ENCODE measurements at places on chromosomes 6 and 20.

DNA sequence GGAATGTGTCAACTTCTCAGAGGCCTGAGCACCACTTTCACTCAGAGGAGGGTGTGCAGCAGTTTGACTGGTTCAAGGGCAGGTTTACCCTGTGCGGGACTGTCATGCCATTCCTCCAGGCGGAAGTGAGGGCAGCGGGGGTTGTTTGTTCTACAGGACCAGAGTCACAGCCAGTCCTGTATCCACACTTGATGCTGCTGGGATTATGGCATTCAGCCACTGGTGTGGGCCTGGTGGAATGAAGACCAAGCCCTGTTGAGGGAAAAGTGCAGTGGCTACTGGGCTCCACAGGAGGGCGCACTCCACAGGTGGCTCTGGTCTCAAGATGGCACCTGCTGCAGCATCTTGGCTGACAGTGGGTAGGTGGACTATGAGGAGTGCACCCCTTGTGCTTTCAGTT lies 14.8 kb downstream of the SEMG2 start:
- no peak for DNase-seq

DNA sequence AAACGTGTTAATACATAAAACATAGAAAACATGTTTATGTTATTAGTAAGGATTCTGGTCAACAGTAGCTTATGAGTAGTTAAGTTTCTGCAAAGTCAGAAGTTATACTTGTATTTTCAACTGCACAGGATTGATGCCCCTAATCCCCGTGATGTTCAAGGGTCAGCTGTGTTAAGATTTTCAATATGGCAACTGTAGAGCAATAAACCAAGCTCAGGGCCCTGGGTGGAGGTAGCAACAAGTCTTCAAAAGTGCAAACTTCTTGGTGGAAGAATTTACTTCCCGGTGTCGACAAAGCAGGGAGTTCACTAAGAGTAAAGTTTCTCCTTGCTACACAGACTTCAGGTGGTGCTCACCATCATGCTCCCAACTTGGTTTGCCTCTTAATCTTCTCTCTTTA lies 4.1 kb upstream of the BCAS1 start:
- DNase-seq: no peak

- no peak for DNase-seq
Observed at GRCh38 chr6:139765825-139766285, 391.4 kb upstream of the CITED2 start.

GRCh38 chr20:45266977-45267376 lies 12.6 kb upstream of the SLPI start:
- DNase-seq: no peak

GRCh38 chr6:3882431-3882830 lies 33.3 kb downstream of the FAM50B start:
- DNase-seq: no peak

DNA sequence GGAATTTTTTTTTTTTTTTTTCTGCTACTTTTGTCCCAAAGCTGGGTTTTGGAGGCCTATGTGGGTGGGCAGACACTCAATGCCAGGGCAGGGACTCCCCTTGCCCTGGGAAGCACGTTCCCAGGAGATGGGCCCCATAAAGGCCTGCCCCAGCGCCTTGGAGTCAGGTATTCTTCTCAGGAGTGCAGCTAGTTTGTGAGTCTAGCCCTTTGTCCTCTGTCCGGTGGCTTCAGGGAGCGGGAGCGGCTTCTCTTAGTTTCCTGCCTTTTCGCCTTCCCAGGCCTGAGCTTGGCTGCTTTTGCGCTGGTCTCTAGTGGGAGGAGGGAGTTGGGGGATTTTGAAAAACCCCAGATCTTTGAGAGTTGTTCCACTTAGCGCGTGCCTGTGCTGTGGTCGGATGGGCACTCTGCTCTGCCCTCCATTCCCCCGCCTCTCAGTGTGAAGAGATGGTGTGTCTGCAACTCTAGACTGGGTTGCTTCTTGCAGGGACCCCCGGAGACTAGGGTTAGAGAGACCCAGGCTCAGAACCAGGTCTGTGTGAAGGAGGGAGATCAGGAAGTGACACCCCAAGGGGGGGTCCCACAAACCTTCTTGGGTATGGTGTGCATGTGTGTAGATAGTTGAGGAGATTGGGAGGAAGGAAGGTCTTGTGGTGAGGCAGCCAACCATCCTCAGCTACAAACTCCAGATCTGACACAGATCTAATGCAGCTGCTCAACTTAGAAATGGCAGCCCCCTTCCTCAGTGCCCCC lies 1.3 kb downstream of the PLCG1 start:
- DNase-seq: no peak

- no peak for DNase-seq
Observed at GRCh38 chr20:12086359-12086758, 168.7 kb downstream of the BTBD3 start.

- DNase-seq: no peak
Observed at GRCh38 chr6:33720998-33721397, 9.5 kb upstream of the UQCC2 start.

DNA sequence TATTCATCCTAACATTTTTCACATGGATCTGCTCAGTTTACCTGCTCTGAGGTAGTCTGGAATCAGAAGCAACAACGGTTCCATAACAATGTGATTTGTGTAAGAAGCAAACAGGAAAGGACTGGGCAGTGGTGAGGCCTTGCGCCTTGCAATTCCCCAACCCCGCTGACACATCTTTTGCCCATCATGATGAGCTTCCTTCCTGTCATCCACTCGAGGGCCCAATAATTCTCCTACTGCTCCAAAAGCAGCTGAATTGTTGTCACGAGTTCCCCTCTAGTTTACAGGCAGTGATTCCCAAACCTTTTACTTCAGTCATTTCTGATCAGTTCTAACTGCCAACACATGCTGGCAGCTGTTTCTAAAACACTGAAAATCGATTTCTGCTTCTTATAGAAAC lies 22.9 kb downstream of the STX7 start:
- no peak for DNase-seq

DNA sequence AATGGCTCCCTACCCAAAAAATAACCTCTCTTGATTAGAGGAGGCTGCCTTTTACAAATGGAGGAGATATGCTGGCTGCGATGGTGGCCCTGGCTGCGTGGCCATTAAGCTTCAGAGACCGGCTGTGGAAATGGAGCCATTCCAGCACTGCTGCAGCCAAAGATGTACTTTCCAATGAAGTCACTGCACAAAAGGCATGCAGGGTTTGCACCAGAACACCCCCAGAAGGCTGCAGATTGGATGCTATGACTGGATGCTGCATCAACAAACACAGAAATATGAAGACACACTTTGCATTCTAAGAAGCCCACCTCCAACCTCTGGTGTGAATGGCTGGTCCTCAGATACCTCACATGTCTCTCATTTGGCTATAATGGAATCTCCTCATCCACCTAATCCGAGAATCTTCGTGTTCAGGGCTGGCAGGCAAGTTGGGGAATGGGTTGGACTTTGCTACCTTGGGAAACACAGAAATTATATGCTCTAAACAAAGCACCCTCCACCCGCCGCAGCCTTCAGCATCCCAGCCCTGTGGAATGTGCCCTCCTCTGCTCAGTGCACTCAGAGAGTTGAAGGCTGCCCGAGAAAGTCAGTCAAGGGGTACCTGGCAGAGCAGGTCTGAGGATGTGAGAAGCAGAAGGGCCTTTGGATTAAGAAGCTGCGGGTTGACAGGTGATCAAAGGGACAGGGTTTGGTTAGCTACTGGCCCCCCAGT lies 35.3 kb downstream of the APCDD1L start:
- DNase-seq: no peak

- no peak for DNase-seq
Observed at GRCh38 chr20:36411861-36412454, 105.8 kb downstream of the DLGAP4 start.

DNA sequence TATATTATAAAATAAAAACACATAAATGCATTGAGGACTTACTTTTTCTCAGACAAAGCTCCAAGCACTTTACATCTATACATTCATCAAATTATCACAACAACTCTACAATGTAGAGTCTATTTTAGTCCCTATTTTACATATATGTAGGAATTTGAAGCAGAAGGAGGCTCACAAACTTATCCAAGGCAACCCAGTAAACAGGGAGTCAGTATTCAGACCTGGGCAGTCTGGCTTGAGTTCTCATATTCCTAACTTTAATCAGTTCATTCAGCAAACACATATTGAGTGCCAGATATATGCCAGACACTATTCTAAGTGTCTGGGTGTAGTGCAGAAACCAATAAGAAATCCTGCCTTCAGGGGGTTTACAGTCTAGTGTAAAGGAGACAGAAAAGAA lies 129.2 kb downstream of the C6orf58 start:
- no peak for DNase-seq

DNA sequence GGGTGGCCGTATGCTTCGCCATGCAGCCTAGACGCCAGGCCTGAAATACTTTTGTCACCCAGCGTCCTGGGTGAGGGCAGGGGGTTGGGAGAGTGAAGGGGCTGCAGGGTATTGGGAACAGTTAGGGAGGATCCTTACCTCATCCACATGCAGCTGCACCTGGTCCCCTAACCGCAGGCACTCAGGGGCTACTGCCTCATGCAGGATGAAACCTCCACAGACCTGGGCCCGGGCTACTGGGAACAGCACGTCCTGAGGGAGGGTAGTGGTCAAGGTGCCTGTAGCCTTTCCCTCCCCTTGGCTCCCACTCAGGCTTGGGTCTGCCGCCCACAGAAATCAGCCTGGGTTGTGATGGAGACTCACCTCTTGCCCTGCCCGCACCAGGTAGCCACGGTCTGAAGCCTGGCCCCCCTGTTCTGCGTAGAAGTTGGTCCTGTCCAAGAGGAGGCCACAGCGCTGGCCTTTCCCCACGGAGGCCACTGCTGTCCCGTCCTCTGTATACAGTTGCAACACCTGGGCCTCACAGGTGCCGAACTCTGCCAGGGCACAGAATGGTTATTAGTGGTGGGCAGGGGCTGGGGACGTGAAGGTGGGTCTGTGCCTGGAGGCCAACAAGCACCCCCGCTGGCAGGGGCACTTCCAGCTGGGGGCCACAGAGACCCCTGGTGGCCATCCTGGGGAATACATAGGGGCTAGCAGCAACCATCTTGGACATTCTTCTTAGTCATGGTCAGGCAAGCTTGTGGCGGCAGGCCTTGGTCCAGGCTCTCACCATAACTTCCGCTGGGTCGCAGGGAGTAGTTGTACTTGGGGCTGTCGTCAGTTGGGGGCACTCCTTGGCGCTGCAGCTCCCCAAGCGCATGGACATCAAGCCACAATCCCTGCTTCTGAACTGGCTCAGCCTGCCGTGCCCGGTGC lies 8.6 kb downstream of the AARS2 start:
- DNase-seq: no peak

GRCh38 chr20:57605045-57605444 lies 15.2 kb downstream of the ZBP1 start:
- no peak for DNase-seq

GRCh38 chr6:91608428-91608827 lies 1021.6 kb upstream of the MAP3K7 start:
- no peak for DNase-seq

- DNase-seq: no peak
Observed at GRCh38 chr6:18684343-18684742, 297.2 kb downstream of the RNF144B start.

DNA sequence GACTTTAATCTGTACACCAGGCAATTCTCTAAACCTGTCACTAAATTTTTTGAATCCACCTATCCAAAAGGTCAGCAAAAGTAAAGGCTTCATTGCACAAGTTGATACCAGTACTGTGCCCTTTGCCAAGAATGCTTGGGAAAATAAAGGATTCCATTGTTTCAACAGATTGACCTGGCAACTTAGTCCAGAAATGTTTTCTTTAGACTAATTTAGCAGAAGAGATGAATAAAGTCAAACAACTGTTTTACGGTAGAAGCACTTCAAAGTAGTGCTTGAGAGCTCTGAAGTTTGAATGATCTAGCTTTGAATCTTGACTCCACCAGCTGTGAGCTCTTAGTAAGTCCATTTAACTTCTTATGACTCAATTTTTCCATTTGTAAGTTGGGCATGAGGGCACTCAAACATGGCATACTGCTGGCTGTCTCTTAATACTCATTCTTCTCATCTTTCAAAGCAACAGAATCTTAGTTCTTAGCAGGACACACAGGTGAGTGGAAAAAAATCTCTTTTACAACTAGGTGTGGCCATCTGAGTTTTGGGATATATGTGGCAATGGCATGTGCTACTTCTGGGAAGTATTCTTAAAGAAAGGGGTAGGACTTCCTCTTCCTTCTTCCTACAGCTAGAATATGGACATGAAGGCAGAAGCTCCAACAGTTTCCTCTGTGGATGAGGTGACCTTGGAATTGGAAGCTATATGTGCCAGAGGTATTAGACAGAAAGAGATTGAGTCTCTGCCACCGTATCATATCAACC lies 55.9 kb upstream of the LOC128125822 start:
- DNase-seq: no peak

DNA sequence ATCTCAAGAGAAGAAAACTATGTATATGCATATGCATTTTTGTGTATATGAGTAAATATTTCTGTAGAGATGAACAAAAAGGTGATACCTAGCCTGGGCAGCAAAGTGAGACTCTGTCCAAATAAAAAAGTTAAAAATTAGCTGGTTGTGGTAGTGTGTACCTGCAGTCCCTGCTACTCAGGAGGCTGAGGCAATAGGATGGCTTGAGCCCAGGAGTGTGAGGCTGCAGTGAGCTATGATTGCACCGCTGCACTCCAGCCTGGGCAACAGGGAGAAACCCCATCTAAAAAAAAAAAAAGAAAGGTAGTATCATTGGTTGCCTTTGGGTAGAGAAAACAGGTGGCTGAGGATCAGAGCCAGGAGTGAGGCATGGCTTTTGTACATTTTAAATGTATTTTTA lies 50.9 kb downstream of the KLHL31 start:
- no peak for DNase-seq

DNA sequence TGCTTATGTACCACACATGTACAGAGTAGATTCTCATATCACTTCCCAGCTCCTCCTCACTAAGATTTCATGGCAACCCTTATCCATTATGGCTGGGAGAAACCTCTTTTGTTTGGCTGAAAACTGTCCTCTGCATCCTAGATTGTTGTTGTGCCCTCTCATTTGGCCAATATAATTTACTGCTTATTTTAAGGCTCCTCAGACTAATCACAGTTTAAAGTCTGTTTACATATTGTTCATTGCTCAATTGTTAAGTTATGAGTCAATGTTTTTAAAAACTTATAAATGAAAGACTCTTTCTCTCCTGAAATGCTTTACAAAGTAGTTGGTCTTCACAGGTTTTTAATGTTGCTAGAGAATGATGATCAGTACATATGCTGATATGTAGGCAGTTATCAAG lies 57.3 kb downstream of the FAM83B start:
- DNase-seq: no peak

GRCh38 chr20:40993794-40994540 lies 34.7 kb upstream of the TOP1 start:
- DNase-seq: no peak

GRCh38 chr20:57840066-57840465 lies 130.3 kb upstream of the PMEPA1 start:
- DNase-seq: no peak

GRCh38 chr6:5173810-5174209 lies 86.9 kb downstream of the LYRM4 start:
- no peak for DNase-seq

- DNase-seq: no peak
Observed at GRCh38 chr6:1306133-1306532, 5.8 kb upstream of the FOXQ1 start.

DNA sequence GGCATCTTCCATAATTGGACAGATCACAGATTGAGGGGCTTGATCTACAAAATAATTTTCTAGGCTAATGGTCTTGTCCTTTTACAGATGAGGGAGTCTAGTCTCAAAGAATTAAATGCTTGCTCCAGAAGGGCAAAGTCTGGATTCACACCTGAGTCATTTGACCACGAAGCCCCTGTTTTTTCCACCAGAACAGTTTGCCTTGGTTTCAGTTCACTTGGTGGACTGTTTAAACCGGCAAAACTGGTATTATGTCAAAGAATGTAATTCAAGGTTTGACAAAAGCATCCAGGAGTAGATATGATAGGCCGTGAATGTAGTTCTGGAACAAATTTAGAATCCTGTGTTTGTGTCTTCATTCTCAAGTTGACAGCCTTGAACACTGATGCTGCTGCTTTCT lies 3.3 kb downstream of the MYO6 start:
- no peak for DNase-seq
